Vagina (tissue), 2 donors: ENCODE measurements at places on chromosomes 2 and 18. TPM values are rescaled to one million over a fixed set of nuclear protein-coding genes. Genes with fewer than 3 reads are reported as not detected.

DNA sequence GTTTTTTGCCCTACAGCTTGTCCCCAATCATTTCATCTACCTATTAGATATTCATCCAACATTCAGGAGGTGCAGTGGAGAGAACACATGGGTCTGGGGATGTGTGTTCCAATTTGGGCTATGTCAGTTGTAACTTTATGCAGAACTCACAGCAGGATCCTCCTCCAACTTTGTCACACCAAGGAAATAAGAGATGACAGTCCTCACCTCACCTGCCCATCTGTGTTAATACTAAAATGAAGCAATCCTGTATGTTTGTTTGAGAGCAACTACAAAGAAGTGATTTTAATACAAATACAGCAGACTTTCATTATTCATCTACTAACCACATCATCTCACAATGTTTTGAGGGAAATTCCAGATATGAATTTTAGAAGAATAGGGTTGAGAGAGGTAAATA is 126.7 kb downstream of the ARHGAP15 start:
- no peaks in the 10 kb centered on the region for H3K27me3 ChIP-seq
- no peak for DNase-seq
- H3K36me3 ChIP-seq, result no peaks in the 10 kb centered on the region
- H3K4me1 ChIP-seq, result no peaks in the 10 kb centered on the region
- H3K27ac ChIP-seq, result no peak overlapping the region

GRCh38 chr2:45178359-45178758 is 169.1 kb upstream of the SIX2 start:
- no peaks in the 10 kb centered on the region for H3K36me3 ChIP-seq
- DNase-seq, result no peak
- H3K4me3 ChIP-seq, result no peak overlapping the region
- peak overlapping the region; percentile 30 for H3K27ac ChIP-seq

DNA sequence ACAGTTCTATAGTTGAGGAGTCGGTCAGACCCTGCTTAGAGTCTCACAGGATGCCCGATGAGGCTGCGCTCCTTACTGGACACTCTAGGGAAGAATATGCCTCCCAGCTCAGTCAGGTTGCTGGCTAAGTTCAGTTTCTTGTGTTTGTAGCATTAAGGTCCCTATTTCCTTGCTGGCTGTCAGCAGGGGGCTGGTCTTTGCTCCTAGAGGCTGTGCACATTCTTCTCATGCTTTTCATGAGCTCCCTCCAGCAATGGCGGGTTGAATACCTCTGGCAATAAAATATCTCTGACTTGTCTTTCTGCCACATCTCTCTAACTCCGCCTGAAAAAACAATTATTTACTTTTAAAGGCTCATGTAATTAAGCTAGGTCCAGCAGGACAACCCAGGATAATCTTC is 79.4 kb upstream of the DNAJC10 start:
- no peak for DNase-seq
- H3K4me3 ChIP-seq, result no peak overlapping the region
- H3K27me3 ChIP-seq, result no peaks in the 10 kb centered on the region
- H3K4me1 ChIP-seq, result no peaks in the 10 kb centered on the region

DNA sequence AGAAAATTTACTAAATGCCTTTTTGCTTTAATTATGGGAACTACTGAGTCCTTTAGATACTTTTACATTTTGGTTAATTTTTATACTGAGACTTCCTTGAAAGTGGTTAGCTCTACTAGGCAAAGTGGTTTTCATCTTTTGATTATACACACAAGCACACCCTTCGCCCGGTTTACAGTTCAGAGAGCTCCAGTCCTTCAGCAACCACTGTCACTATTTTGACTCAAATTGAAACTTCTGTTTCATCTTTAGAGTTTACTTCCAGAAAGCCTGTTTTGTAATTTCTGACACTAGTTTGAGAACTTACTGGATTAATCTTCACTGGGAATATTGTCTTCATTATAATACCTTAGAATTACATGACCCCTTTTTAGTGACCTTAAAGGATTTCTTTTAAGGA is 140.3 kb upstream of the FOSL2 start:
- peaks cover 5% of the 10 kb centered on the region for H3K4me1 ChIP-seq
- no peak overlapping the region for H3K4me3 ChIP-seq
- no peak overlapping the region for H3K27ac ChIP-seq
- H3K27me3 ChIP-seq, result no peaks in the 10 kb centered on the region
- H3K36me3 ChIP-seq, result no peaks in the 10 kb centered on the region

- H3K4me1 ChIP-seq, result no peaks in the 10 kb centered on the region
- DNase-seq, result no peak
- no peaks in the 10 kb centered on the region for H3K27me3 ChIP-seq
- H3K27ac ChIP-seq, result no peak overlapping the region
Observed at GRCh38 chr2:19767899-19768298, 133.9 kb downstream of the TTC32 start.

- H3K27ac ChIP-seq, result no peak overlapping the region
- DNase-seq, result no peak
- no peaks in the 10 kb centered on the region for H3K36me3 ChIP-seq
Observed at GRCh38 chr2:204201507-204201906, 264.9 kb downstream of the ICOS start.

GRCh38 chr2:46818819-46819218 is 96.8 kb downstream of the MCFD2 start:
- no peaks in the 10 kb centered on the region for H3K36me3 ChIP-seq
- peak overlapping the region; percentile 60 for H3K27ac ChIP-seq
- peaks cover 41% of the 10 kb centered on the region for H3K4me1 ChIP-seq

GRCh38 chr18:79542876-79543750 is 136.5 kb upstream of the CTDP1 start:
- H3K36me3 ChIP-seq, result no peaks in the 10 kb centered on the region
- H3K27me3 ChIP-seq, result no peaks in the 10 kb centered on the region
- H3K4me1 ChIP-seq, result peaks cover 7% of the 10 kb centered on the region
- no peak overlapping the region for H3K27ac ChIP-seq
- no peak overlapping the region for H3K4me3 ChIP-seq

DNA sequence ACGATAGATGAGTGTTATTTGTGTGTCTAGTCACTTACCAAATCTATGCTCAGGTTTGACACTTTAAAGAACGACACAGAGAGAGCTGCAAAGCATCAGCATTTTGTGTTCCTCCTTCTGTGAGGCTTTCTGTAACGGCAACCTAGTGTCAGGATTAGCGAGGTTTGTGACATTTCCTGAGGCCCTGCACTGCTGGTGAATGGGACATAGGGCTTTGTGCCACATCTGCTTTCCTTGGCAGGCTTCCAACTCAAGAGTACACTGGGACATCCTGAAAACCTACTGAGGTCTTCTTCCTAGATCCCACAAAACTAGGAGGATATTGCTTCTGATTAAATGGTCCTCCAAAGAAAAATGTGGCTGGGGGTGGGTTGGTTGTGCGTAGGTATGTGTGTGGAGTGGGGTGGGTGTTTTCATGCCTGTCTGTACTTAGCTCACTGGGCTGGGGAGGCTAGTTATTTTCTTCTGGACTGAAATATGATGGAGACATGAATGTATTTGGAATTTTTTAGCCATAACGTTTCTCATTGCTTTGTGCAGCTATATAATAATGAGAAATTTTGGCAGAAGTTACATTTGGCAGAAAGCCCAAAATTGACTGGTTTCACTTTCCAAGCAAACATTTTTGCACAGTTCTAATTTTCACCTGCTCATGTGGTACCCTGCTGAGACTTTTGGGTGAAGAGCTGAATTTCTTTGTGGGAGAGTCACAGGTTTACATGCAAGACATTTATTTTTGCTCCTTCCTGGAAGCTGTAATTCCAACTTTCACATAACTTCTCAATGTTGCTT is 308.4 kb downstream of the XIRP2 start:
- no peaks in the 10 kb centered on the region for H3K27me3 ChIP-seq
- no peak for DNase-seq
- no peak overlapping the region for H3K27ac ChIP-seq
- H3K4me3 ChIP-seq, result no peak overlapping the region

- H3K27me3 ChIP-seq, result no peaks in the 10 kb centered on the region
- H3K4me3 ChIP-seq, result peak overlapping the region; percentile 85
- no peaks in the 10 kb centered on the region for H3K36me3 ChIP-seq
- DNase-seq, result no peak
- H3K27ac ChIP-seq, result peak overlapping the region; percentile 56
- H3K4me1 ChIP-seq, result peaks cover 11% of the 10 kb centered on the region
Observed at GRCh38 chr2:100104718-100105677, 37.4 kb downstream of the AFF3 start.

The CFAP53 gene
- not detected for total RNA-seq

The EHBP1 gene
- 97.7 TPM for total RNA-seq

DNA sequence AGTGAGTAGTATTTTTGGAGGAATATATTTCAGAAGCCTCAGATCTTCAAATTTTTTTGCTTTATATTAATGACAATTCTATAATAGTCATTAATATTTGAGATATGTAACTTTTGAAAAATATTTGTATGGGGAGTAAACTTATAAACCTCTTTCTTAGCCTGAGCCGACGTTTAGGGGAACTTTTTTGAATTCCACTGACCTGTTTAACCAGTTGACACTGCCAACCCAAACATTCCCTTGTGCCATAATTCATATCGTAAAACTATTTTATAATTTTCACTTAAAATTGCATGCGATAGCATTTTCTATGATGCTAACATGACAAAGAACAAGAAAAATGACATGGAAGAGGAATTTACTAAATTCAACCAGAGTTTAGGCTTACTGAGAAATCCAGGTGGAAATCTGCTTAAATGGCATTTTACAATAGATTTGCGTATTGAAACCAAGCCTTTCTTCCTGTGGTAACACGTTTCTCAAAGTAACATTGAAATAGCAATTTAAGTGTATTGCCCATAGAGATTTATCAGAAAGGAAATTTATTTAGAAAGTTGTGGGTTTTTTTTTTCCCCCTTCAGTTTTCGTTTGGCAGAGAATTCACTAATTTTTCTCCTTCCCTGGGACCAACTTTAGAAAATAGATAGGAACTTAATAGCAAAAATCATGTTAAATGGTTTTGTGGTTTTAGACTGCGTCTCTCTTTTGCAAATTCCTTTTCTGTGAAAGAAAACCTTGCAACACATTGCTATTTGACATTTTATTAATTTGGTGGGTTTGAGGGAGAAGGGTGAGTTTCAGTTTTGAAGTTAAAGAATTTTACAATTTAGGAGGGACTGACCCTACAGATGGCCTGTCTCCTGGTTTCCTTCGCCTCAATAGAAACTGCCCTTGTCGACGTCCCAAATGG is 77.4 kb downstream of the TANC1 start:
- H3K36me3 ChIP-seq, result no peaks in the 10 kb centered on the region
- DNase-seq, result no peak
- peak overlapping the region; percentile 27 for H3K27ac ChIP-seq
- H3K4me3 ChIP-seq, result no peak overlapping the region
- H3K4me1 ChIP-seq, result peaks cover 73% of the 10 kb centered on the region

The ANKRD30B gene
- not detected for total RNA-seq

GRCh38 chr2:31168291-31168690 is 30.1 kb upstream of the GALNT14 start:
- no peak overlapping the region for H3K4me3 ChIP-seq
- H3K27me3 ChIP-seq, result no peaks in the 10 kb centered on the region
- no peak overlapping the region for H3K27ac ChIP-seq
- H3K36me3 ChIP-seq, result no peaks in the 10 kb centered on the region

GRCh38 chr2:205771666-205772065 is 89.4 kb downstream of the NRP2 start:
- no peak overlapping the region for H3K4me3 ChIP-seq
- DNase-seq, result no peak
- no peaks in the 10 kb centered on the region for H3K36me3 ChIP-seq
- no peak overlapping the region for H3K27ac ChIP-seq

The ESPNL gene
- 0.74 TPM for total RNA-seq

The COLEC11 gene
- not detected for total RNA-seq

GRCh38 chr18:56511996-56512395 is 126.4 kb downstream of the TXNL1 start:
- DNase-seq, result no peak
- no peaks in the 10 kb centered on the region for H3K27me3 ChIP-seq
- no peaks in the 10 kb centered on the region for H3K36me3 ChIP-seq
- no peak overlapping the region for H3K4me3 ChIP-seq

DNA sequence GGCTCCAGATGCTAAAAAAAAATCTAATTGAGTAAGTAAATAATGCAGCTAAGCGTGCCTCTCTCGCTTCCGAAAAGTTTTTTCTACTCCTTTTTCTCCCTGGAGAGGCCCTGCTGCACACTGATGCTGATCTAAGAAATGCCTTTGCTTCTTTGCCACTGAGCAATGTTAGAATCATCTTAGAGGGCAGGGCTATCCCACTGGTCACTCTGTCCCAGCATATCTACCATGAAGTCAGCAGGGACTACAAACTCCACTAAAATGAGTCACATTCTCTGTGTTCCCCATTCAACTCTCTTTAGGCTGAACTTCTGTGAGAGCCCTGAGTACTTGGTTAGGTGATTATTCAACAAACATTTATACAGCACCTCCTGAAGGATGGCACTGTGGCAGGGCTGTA is 127.6 kb upstream of the LYPD1 start:
- no peaks in the 10 kb centered on the region for H3K27me3 ChIP-seq
- no peak overlapping the region for H3K27ac ChIP-seq
- no peaks in the 10 kb centered on the region for H3K36me3 ChIP-seq
- no peak overlapping the region for H3K4me3 ChIP-seq
- H3K4me1 ChIP-seq, result no peaks in the 10 kb centered on the region

GRCh38 chr2:17538844-17539554 is 1.5 kb upstream of the VSNL1 start:
- H3K36me3 ChIP-seq, result no peaks in the 10 kb centered on the region
- peaks cover 12% of the 10 kb centered on the region for H3K4me1 ChIP-seq
- DNase-seq, result no peak
- peak overlapping the region; percentile 77 for H3K27ac ChIP-seq

GRCh38 chr2:227447606-227448005 is 24.4 kb upstream of the AGFG1 start:
- no peak overlapping the region for H3K27ac ChIP-seq
- no peaks in the 10 kb centered on the region for H3K4me1 ChIP-seq
- H3K4me3 ChIP-seq, result no peak overlapping the region

DNA sequence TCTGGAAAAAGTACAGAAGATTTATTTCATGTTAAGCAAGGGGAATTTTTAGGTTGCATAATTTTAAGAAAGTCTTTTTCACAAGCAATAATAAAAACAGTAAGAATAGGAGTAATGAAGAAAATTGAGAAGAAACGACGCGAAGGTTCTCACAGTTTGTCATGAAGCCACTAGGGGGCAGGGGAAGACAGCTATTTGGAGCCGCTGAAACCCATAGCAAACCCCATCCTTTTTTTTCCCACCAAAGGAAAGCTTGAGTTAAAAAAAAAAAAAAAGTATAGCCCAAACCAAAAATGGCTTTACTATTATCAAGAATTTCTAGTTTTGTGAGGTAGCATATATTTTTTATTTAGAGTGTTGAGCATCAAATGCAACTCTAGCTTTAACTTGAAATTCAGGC is 300.9 kb downstream of the PHLPP1 start:
- H3K36me3 ChIP-seq, result no peaks in the 10 kb centered on the region
- no peaks in the 10 kb centered on the region for H3K27me3 ChIP-seq
- no peak for DNase-seq
- H3K27ac ChIP-seq, result no peak overlapping the region
